Activated naive CD8-positive, alpha-beta T cell treated with anti-CD3 and anti-CD28 coated beads for 36 hours (primary cell): ENCODE measurements at places on chromosomes 4 and X. TPM values are rescaled to one million over a fixed set of nuclear protein-coding genes. Genes with fewer than 3 reads are reported as not detected.

Gene SPANXA1
- total RNA-seq, result not detected

Gene EPGN
- not detected for total RNA-seq

Gene ANOS1
- total RNA-seq, result not detected

Gene CYLC1
- total RNA-seq, result not detected

Gene TMEM35A
- total RNA-seq, result not detected

Gene GLOD5
- total RNA-seq, result not detected

Gene HHIP
- total RNA-seq, result not detected

Gene GIMD1
- not detected for total RNA-seq

Gene PNCK
- 1.2 TPM for total RNA-seq

Gene ACOX3
- 13.9 TPM for total RNA-seq

Gene WDR17
- 2.7 TPM for total RNA-seq

Gene PLA2G12A
- 31.2 TPM for total RNA-seq

Gene VBP1
- 86.8 TPM for total RNA-seq

Gene XKRX
- total RNA-seq, result 0.60 TPM

Gene MAGEB1
- total RNA-seq, result not detected

Gene CAPN6
- total RNA-seq, result not detected

Gene FRMD7
- not detected for total RNA-seq

Gene TLR10
- 0.26 TPM for total RNA-seq

Gene PDCL2
- not detected for total RNA-seq

Gene POU3F4
- not detected for total RNA-seq

Gene HERC5
- 10.7 TPM for total RNA-seq

Gene CLCN4
- 0.04 TPM for total RNA-seq

Gene TKTL1
- 0.72 TPM for total RNA-seq

Gene NEIL3
- total RNA-seq, result 14.7 TPM

Gene DCUN1D4
- total RNA-seq, result 42.9 TPM

Gene ASB9
- total RNA-seq, result 0.54 TPM

Gene PPBP
- not detected for total RNA-seq

Gene SLC7A11
- total RNA-seq, result 5.2 TPM

Gene BBS12
- total RNA-seq, result 0.72 TPM

Gene SORBS2
- total RNA-seq, result not detected

Gene MAGEC2
- total RNA-seq, result not detected

Gene PPP1R2C
- total RNA-seq, result not detected

Gene PCDH10
- total RNA-seq, result not detected

Gene GC
- total RNA-seq, result not detected

Gene BANK1
- total RNA-seq, result 1.6 TPM

Gene SLIT2
- total RNA-seq, result not detected

Gene MAB21L2
- total RNA-seq, result not detected

Gene SLC4A4
- total RNA-seq, result 0.06 TPM

Gene TRPC3
- 0.12 TPM for total RNA-seq

Gene PNMA6F
- total RNA-seq, result not detected

Gene ARHGAP36
- not detected for total RNA-seq

Gene DCAF4L1
- total RNA-seq, result 0.27 TPM

Gene SLC34A2
- not detected for total RNA-seq

Gene PPP4R3C
- not detected for total RNA-seq

Gene BTK
- total RNA-seq, result 1.1 TPM

Gene GASK1B
- total RNA-seq, result not detected

Gene CXCL11
- total RNA-seq, result 0.30 TPM

Gene PRSS12
- total RNA-seq, result not detected

Gene SH2D1A
- total RNA-seq, result 67.1 TPM

Gene EXOC1L
- total RNA-seq, result not detected

Gene USP46
- total RNA-seq, result 6.1 TPM
